ENCODE measurements at places on chromosomes 13 and 19.

DNA sequence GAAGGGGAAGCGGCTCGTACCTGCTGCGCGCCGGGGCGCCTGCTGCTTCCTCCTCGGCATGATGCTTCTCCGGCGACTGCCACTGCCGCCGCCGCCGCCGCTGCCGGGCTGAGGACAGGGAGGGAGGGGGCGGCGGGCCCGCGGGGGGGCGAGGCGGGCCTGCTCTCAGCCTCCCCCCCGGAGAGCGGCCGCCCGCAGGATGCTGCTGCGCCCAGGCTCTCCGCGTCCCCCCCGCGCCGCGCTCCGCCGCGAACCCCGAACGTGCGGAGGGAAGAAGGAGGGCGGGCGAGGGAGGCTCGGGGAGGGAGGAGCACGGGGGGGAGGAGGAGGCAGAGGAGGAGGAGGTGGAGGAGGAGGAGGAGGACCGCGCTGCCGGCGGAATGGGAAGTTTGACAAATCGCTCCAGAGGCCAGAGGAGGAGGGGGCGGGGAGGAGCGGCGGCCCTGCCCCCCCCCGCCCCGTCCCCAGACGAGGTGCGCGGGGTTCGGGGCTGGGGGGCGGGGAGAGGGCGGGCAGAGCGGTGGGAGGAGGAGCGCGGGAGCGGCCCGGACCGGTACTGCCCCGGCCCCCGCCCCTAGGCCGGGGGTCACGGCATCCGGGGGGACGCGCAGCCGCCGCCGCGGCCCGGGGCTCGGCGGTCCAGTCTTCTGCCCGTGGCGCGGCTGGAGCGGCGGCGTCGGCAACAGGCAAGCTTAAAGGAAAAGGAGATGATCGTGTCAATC is at the start of gene TSHZ3:
TSS of gene TSHZ3 (minus strand) at position 277 of the 722 bp plus-strand sequence. CDS start at position 60, 217 bp downstream.
- peak; percentile 65 for DNase-seq

DNA sequence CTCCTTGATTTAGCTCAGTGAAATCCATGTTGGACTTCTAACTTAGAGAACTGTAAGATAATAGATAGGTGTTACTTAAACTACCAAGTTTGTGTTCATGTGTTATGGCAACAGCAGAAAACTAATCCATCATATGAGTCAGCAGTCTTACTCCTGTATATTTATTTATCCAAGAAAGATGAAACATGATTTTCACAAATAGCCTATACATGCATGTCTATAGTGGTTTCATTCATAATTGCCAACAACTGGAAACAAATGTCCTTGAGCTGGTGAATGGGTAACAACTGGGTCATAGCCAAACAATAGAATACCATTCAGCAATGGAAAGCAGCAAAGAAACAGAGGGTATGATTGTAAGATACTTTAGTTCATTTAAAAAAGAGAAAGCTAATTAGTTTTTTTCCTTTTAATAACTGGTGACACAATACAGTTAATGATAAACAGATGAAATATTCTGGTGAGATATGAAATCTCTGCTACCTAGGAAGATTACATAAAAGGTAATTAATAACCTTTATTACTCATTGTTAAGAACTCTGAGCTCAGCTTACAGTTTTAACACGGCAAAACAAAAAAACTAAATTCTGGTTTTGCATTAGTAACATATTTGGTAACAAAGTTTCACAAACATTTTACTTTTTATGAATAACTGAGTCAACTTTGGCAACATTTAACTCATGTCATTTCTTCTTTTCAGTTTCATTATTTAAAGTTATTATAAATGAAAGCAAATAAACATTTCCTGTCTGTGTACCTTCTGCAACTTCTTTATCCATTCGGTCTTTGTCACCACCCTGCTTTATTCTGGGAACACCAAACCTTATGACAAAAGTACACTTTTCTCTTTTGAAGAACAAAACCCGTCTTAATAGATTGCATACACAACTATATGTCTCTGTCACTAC is 181.3 kb downstream of the LIG4 start:
- DNase-seq, result no peak

DNA sequence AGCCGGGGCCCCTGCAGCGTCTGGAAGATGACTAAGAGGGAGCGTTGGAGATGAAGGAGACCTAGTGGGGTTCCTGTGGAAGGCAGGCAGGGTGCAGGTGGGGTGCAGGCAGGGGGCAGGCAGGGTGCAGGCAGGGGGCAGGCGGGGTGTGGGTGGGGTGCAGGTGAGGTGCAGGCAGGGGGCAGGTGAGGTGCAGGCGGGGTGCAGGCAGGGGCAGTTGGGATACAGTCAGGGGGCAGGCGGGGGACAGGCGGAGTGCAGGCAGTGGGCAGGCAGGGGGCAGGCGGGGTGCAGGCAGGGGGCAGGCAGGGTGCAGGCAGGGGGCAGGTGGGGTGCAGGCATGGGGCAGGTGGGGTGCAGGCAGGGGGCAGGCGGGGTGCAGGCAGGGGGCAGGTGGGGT is 142.8 kb downstream of the SOX1 start:
- DNase-seq, result no peak

GRCh38 chr19:7515645-7516151 is at the start of gene ZNF358:
ZNF358 (plus strand) TSS chr19:7516103; CDS start chr19:7519243, 3,140 bp downstream.
- peak; percentile 72 for DNase-seq

GRCh38 chr13:30850204-30850866 is 55.7 kb upstream of the MEDAG start:
- DNase-seq, result no peak

DNA sequence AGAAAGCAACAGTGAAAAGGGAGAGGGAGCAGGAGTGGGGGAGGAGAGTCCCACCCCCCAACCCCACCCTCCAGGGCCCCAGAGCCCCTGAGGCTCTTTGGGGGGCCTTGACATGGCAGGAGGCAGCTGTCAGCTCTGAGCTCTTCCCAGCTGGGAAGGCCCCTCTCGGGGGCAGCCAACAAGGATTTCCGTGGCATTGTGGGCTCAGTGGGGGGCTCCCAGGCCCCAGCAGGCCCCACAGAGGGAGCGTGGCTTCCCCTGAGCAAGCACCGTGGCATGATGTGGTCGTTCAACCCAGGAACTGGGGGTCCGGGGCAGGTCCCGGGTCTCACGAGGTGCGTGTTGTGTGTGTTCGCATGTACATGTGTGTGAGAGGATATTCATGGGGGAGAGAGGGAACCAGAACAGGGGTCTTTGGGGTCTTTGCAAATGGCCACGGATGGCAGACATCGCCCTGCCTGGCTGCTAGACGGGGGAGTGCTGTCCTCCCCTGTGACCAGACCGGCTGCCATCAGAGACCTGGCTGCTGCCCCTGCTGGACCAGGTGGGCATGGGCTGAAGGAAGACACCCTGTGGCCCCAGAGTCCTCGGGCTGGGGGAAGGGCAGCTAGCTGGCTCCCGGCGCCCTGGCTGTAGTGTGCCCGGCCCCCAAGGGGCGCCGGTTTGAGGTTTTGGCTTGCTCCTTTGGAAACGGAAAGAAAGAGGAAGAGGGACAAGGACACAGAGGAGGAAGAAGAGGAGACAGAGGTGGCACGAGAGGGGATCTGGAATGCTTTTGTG is 3.7 kb upstream of the AKAP8L start:
- no peak for DNase-seq

DNA sequence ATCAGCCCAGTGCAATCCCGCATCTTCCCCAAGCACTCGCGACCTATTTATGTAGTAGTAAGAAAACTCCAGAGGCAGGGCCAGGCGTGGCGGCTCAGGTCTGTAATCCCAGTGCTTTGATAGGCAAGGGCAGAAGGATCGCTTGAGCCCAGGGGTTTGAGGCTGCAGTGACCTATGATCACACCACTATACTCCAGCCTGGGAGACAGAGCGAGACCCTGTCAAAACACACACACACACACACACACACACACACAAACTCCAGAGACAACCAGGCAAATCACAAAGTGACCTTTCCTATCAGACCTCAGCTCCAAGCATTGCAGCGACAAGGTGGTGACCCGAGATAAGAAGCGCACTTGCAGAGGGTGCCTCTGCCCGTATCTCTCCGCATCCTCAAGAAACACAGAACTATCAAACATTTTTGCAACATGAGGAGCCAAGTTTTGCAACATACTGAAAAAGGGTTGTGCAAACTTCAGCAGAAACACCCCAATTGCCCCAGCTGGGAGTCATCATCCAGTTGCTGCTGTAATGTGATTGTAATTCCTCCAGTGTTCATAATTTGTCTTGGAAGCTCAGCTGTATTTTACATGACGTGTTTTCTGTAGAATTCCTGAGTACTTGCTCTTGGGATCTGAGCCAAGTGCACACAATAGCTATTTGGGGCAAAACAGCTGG is 8.7 kb upstream of the KLF2 start:
- no peak for DNase-seq

DNA sequence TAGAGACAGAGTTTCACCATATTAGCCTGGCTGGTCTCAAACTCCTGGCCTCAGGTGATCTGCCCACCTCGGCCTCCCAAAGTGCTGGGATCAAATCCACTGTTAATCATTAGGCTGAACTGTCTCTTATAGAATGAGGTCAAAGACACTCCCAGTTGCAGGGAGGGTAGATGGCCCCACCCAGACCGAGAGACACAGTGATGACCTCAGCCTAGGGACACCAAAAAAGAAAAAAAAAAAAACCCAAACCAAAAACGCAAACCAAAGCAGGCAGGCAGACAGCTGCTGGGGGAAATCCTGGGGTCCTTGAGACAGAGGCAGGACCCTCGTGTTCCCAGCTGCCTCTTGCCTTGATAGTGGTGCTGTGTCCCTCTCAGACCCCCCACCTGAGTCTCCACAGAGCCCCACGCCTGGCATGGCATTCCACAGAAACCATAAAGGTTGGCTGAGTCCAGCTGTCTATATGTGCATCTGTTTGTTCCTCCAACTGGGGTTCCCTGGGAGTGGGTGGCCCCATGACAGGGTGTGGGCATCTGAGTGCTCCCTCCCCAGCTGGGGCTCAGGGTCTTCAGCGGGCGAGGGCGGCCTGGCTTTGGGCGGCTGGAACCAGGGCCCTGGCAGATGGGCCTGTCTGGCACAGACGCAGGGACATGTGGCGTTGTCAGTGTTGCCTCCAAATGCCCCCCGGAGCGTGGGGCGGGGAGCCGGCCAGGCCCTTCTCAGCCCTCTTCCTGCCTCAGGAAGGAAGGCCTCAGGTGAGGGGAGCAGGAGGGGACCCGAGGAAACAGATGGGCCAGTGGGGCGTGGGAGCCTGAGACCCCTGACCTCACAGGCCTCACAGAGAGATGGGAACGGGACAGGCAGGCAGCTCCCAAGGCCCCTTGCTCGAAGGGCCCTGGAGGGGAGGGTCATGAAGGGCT is 5.2 kb downstream of the DAND5 start:
- no peak for DNase-seq

DNA sequence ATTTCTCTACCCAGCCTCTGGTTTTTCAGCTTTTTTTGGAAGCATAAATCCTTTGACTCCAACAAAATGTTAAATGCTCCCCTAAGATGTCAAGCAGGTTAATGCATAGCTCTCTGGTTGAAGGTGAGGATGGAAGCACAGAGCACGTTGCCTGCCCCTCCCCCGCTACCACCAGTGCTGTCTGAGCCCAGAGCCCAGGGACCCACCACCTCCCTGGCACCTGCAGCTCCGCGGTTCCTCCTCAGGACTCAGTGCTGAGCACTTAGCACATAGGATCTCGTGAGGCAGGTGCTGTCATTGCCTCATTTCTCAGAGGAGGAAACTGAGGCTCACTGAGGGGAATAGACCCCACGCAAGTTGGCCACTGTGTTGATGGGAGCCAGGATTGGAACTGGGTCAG is 48.6 kb downstream of the DPF1 start:
- DNase-seq, result no peak

DNA sequence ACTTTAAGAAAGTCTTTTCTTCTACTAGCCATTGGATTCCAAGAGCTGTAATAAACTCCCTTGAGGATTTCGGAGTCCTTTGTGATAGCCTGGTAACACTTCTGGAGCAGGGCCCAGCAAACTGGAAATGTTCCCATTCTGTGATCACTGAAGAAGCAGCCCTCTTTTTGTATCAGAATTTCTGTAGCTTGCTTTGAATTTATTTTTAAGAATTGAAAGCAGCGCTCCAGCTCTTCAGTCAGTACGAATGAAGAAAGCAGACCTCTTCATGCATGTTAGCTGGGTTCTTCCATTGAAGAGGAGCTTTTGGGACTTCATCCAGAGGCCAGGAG is 141.5 kb downstream of the AKAP11 start:
- DNase-seq, result no peak

- DNase-seq, result no peak
Observed at GRCh38 chr13:41213316-41213715, 18.9 kb upstream of the KBTBD7 start.

DNA sequence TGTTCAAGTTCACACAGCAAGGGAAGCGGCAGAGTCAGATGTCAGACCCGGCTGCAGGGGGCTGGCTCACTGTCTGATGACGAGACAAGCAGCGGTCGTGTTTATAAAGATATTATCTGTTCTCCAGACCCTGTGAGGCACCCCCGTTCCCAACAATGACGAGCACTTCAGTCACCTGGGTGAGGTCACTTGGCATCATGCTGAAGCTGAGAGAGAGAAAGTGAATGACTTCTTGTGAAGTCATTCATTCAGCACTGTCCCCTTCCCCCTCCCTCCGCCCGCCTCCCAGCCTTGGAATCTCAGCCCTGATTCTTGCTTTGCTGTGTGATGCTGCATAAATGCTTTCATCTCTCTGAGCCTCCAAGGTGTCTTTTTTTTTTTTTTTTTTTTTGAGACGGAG is 4.9 kb upstream of the LYPD3 start:
- no peak for DNase-seq

GRCh38 chr19:47633996-47634395 is 25.1 kb downstream of the BICRA start:
- peak; percentile 27 for DNase-seq

DNA sequence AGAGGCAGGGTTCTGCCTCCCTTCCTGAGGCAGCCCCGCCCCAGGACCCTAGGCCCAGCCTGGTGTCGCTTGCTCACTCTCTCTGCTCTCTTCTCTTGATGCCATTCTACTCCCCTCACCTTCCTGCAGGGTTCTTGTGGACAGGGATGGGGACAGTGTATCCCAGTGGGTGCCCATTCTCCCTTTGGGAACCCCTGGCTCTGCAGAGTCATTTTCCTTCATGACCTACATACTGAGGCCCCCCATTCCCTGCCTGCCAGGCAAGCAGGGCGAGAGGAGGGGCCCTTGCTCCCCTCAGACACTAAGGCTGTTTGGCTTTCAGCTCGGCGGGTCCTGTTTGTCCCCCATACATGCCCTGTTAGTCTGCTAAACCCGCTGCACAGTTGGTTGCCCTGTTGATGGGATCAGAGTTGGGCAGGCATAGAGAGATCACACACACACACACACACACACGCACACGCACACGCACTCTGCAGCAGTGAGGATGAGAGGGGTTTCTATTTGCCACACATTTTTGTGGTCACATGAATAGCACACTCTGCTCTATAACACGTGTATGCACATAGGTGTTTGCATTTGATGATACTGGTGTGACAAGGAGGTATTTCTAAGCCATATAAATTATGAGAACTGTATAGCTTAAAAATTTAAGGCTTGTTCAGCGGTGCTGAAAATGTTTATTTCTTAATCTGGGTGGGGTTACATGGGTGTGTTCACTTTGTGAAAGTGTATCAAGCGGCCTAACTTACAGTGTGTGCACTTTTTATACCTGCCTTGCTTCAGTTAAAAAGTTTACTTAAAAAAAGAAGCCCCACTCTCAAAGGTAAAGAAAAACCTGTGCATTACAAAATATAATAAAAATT is 20.3 kb downstream of the NFIX start:
- DNase-seq, result no peak

GRCh38 chr13:102812611-102813287 is 13.8 kb downstream of the BIVM start:
- no peak for DNase-seq
